Natural killer cell treated with Interleukin-12 subunit alpha and Interleukin-12 subunit beta and Interleukin-15 and Interleukin-18, amount 100 ng/mL, for 72 hours (primary cell): ENCODE measurements at places on chromosomes 6 and 20.
A peak's percentile ranks its signal among the peaks of the same experiment; 100 is the strongest.

- DNase-seq: no peak
Measured at GRCh38 chr6:42511803-42512422, 51.9 kb upstream of the UBR2 start.

GRCh38 chr20:40961176-40961575, 67.4 kb upstream of the TOP1 start:
- DNase-seq: no peak

- DNase-seq: no peak
Measured at GRCh38 chr6:133947302-133947900, 5.6 kb upstream of the TBPL1 start.

DNA sequence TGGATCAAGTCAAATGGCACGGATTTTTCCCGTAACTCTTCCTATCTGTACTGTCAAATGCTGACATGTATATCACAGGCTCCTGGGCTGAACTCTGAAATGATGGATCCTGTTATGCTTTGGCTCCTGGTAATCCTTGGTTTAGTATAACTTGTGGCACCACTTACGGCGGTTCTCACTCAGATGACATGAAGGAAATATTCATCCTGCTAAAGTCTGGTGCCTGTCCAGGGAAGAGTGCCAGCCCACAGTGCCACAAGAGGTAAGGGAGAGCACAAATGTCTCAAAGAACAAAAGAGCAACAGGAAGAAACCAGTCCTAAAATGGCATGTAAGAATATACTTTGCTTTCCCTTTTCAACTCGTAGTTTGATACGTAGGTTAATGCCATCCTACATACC, 93.1 kb upstream of the TAB2 start:
- no peak for DNase-seq

- no peak for DNase-seq
Measured at GRCh38 chr6:149362289-149362688, 37.8 kb upstream of the SUMO4 start.

- no peak for DNase-seq
Measured at GRCh38 chr6:150301846-150302519, 66.8 kb upstream of the IYD start.

- no peak for DNase-seq
Measured at GRCh38 chr6:11656491-11656890, 118.9 kb downstream of the TMEM170B start.

DNA sequence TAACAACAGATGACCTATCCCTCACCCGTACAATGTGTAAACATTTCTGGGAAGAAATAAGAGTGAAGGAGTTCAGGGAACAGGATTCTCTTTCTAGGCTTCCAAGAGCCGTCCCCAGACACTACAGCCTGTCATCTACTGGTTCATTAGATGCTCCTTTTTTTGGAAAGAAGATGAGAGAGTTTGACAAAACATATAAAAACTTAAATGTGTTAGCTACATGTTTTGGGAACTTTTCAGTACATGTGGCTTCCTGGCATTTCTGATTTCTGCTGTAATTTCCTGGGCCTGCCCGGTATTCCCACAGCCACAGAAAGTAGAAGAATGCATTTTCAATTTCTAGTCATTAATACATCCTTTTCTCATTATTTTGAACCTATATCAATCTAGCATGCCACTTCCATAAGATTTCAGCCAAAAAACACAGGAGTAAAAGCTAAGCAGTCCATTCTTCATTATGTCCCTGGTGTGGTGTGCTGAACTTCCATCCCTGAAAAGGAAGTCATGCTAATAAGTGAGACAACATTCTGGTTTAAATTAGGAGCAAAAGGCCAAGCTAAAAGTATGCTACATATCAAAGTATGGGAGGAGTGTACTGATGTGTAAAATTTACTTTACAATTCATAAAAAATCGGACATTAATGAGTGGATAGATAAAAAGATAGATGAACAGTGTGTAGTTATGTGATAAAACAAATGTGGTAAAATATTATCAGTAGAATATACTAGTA, 198.2 kb downstream of the WDR27 start:
- DNase-seq: no peak

- DNase-seq: peak; percentile 63
Measured at GRCh38 chr20:24289737-24290481, 179.5 kb upstream of the SYNDIG1 start.

- no peak for DNase-seq
Measured at GRCh38 chr6:44310241-44310640, 2.9 kb downstream of the AARS2 start.

GRCh38 chr6:39088331-39088730, 26.7 kb downstream of the SAYSD1 start:
- no peak for DNase-seq

DNA sequence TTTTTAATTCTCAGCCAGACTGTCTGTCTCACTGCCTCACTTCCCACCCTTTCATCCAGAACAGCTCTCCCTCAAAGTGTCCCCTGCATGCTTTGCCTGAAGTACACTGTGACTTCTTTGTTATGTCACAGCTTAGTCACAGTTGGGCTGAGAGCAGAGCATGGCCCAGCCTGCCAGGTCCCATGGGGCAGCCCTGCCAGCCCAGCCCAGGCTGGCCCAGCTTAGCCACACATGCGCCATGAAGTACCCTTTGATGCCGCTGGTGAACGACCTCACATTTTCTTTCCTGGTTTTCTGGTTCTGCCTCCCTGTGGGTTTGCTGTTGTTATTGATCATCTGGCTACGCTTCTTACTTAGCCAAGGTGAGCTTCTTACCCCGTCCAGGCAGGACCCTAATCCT, at the start of gene ADIG:
ADIG (plus strand) TSS at position 185 of the 400 bp plus-strand sequence; CDS start at position 239, 54 bp downstream.
- no peak for DNase-seq

- no peak for DNase-seq
Measured at GRCh38 chr20:56796345-56796744, 167.2 kb downstream of the TFAP2C start.

- DNase-seq: no peak
Measured at GRCh38 chr6:70415660-70416059, 2.4 kb downstream of the FAM135A start.

DNA sequence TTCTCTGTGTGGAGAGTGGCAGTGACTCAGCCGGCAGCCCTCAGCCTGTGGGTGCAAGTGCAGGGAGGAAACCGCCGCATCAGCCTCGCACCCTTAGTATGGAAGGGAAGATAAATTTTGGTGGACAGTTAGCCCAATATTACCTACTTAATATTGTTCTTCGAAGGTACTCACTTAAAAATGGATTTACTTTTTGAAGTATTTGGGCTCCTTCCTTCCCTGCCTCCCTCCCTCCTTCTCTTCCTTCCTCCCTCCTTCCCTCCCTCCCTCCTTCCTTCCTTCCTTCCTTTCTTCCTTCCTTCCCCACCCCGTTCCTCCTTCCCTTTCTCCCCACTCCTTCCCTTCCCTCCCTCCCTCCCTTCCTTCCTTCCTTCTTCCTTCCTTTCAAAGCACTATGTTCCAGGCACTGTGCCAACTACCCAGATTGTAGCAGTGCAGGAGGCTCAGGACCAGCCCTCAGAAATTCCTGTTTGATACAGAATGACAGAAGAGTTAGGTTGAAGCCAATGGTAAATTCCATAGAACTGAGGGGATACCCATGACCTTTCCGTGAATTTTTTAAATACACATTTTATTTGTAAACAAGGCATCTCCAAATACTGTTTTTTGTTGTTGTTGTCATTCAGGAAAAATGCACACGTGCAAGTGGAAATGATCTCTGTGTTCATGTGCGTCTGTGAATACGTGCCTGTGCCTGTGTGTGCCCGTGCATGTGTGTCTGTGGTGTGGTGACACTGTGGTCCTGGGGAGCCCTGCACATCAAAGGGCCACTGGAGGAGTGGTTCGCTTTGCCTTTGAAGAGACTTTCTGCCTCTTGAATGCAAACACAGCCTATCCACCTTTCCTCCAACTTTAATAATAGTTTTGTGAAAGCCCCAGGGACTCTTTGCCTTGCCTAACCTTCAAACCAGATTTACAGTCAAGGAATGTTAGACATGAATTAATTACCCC, 141.7 kb downstream of the EDN3 start:
- no peak for DNase-seq

DNA sequence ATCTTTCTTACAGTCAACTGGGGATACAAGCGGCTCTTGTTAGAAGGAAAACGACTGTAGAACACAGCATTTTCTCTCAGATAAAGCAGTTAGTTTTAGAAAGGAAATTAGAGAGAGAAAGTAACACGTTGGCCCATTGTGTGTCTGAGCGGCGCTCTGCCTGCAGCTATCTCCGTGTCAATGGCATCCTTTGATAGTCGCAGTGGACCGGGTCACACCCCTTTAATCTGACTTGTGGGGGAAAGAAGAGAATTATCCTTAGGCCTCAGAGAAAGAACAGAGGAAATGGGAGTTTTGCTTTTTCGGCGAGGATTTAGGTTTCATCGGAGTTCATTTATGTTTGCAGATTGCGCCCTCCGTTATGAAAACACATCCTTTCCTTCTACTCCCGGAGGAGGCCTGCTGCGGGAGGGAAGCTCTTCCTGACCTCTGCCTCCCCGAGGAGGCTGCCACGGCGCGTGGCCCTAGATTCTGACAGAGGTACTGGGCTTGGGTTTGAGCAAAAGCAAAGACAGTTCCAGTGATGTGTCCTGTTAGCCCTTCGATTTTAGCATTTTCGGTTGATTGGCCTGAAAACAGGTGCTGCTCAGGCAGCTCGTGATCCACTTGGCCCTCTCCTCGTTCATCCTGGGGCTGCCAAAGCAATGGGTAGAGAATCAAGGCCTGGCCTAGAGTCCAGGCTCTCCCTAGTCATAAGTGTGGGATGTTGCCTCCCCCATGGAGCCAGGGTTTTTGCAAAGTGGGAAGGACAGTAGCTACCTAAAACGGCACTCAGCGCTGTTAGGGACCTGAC, 74.9 kb downstream of the ZDHHC14 start:
- DNase-seq: no peak

GRCh38 chr20:5410470-5410869, 93.7 kb upstream of the PROKR2 start:
- no peak for DNase-seq

DNA sequence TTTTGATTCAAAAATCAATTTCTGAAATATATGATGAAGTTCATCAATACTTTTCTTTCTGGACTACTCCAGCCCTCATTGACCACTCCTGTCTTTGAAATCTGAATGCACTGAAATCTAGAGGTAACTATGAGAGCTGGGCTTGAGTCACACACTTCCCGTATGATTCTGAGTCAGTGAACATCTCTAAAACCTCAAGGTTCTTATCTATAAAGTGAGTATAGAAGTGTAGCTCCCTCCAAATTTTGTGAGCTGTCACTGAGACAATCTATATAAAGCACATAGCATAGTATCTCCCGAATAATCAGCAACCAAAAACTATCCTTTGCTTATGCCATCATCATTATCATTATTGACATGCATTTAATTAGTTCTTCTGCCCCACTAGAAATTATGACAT, 182.4 kb downstream of the TSHZ2 start:
- DNase-seq: no peak

GRCh38 chr6:49264909-49265308, 198.1 kb downstream of the MMUT start:
- no peak for DNase-seq

DNA sequence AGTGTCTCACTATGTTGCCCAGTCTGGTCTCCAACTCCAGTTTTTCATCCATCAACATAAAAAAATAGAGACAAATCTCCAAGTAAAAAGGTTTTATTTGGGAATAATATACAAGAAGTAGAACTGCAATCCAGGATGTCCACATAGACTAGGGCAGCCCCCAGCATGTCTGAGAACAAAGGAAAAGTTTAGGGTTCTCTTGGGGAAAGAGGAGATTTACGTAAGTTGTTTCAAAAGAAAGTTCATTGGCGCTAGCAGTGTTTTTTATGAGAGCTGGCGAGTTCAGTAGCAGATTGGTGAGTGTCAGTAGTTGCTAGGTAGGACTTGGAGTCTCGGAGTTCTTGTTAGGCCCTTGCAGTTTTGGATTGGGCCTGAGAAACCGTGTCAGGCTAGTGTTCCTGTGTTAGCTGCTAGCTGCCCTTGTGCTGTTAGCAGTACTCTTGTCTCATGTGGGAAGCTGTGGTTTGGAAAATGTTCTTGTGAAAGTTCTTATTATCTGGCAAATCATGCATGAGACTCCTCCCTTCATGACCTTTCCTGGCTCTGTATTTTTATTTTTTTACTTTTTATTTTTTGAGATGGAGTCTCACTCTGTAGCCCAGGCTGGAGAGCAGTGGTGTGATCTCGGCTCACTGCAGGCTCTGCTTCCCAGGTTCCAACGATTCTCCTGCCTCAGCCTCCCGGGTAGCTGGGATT, 24.7 kb downstream of the TTLL9 start:
- no peak for DNase-seq

DNA sequence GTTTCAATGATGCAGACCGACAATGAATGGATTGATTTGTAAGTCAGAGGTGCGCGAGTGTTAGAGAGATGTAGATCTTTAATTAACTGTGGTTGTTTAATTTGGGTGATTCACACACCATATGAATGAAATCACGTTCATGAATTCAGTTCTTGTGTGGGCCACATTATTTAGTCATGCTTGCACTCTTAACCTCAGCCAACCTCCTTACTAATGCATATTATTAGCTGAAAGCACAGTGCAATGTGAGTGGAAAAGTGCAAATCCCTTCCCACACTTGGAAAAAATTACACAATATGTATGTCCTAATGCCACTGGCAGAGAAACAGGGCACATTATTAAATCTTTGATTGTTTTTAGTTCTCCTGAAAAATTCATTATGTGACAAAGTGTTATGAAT, 512.5 kb downstream of the BCKDHB start:
- no peak for DNase-seq

DNA sequence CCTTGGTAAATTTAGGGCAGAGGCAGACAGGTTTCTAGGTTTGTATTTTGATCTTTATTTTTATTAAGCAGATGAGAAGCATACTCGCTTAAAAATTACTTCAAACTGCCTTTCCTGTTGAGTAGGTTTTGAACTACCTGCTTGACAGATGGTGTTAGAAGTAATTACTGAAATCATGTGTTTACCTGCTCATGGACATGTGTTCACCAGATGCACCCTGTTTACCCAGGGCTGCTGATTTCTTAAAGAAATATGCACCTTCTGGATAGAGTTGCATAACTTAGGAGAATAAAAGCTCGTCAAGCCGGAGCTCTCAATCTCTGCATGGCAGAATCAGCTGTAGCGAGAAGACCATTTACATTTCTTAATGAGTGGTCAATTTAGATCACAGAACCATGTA, 165.1 kb downstream of the CDKAL1 start:
- DNase-seq: no peak

GRCh38 chr20:52845044-52845443, 127.1 kb upstream of the TSHZ2 start:
- DNase-seq: no peak

GRCh38 chr20:43138061-43138770, 51.5 kb downstream of the PTPRT start:
- DNase-seq: no peak

GRCh38 chr20:10861619-10862018, 187.8 kb upstream of the JAG1 start:
- no peak for DNase-seq
